ENCODE measurements at places on chromosomes 16 and 17.

GRCh38 chr17:19579867-19580565 lies 46.4 kb downstream of the SLC47A1 start:
- no peak for DNase-seq

DNA sequence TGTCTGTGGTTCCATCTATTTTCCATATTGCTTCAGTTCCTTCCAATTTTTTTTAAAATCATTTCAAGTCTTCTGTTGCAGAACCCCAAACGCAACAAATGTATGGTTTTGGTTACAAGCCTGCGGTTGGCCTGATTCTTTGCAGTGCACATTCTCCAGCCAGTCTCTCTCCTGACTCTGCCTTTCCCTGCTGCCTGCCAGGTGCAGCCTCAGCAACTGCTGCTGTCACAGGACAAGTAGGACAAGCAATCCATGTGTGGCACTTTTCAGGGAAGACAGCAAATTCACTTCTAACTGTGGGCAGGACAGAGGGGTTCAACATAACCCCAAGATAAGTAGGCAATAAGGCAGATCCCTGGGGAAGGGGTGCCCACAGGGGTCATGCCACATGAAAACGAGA lies 24.2 kb downstream of the EMP2 start:
- no peak for DNase-seq

GRCh38 chr17:68700421-68700820 lies 99.3 kb upstream of the FAM20A start:
- no peak for DNase-seq

- DNase-seq: no peak
These were observed 794 bp downstream of the TMEM235 start for GRCh38 chr17:78231991-78232858.

- DNase-seq: no peak
These were observed 11.5 kb downstream of the DEXI start for GRCh38 chr16:10930755-10931093.

- no peak for DNase-seq
These were observed 158.1 kb downstream of the CHD9 start for GRCh38 chr16:53212893-53213223.

DNA sequence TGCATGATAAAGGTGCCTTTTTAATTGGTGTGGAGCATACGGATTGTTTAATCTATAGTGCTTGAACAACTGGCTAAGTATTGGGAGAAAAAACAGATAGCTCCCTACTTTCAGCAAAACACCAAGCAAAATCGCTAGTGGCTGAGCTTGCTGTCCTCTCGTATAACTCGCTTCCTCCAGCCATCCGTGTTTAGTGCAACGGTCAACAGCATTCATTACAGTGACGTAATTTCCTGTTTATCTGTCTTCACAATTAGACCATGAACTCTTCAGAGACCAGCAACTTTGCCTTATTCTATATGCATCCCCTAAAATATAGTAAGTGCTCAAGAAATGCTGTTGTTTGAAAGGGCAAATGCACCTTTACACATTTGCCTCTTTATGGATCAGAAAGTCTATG lies 511.9 kb downstream of the HAPSTR1 start:
- no peak for DNase-seq

- DNase-seq: no peak
These were observed 6.2 kb upstream of the CD300LG start for GRCh38 chr17:43840814-43841213.

GRCh38 chr16:67269766-67270165 lies 9.6 kb upstream of the PLEKHG4 start:
- DNase-seq: no peak

GRCh38 chr16:72989579-72990551 lies 58.1 kb downstream of the ZFHX3 start:
- no peak for DNase-seq

- DNase-seq: no peak
These were observed 15.3 kb upstream of the TRIM37 start for GRCh38 chr17:59121901-59122480.

GRCh38 chr17:40491486-40491885 lies 9.9 kb downstream of the TNS4 start:
- DNase-seq: no peak

GRCh38 chr17:37708008-37708615 lies 36.7 kb downstream of the HNF1B start:
- no peak for DNase-seq

DNA sequence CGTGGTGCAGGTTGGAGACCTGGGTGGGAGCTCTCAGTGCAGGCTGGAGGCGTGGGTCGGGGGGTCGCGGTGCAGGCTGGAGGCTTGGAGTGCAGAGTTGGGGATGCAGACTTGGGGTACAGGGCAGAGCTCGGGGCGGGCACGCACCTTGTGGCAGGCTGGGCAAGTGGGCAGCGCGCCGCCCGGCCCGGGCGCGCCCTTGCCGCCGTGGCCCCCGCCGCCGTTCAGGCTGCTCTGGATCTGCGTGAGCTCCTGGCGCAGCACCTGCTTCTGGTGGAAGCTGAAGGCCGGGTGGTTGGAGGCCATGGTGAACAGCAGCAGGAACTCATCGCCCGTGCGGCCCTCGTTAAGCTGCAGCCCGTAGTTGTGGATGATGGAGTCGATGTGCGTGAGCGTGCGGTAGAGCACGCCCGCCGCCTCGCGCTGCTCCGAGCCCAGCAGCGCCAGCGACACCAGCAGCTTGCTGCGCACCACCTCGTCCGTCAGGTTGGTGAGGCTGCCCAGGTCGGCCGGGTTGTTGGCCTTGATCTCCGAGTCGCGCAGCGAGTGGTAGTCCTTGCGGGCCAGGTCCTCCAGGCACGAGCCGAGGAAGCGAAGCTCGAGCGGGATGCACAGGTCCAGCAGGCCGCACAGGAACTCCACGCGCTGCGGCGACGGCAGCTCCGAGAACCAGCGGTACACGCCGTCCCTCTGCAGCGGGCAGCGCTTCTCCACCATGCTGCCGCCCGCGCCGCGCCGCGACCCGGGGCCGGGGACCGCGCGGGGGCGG lies 1.1 kb downstream of the ZCCHC14 start:
- DNase-seq: no peak

GRCh38 chr17:64984851-64985521 lies 65.7 kb upstream of the LRRC37A3 start:
- no peak for DNase-seq

- DNase-seq: no peak
These were observed 115.6 kb downstream of the CCDC182 start for GRCh38 chr17:57629470-57629869.

DNA sequence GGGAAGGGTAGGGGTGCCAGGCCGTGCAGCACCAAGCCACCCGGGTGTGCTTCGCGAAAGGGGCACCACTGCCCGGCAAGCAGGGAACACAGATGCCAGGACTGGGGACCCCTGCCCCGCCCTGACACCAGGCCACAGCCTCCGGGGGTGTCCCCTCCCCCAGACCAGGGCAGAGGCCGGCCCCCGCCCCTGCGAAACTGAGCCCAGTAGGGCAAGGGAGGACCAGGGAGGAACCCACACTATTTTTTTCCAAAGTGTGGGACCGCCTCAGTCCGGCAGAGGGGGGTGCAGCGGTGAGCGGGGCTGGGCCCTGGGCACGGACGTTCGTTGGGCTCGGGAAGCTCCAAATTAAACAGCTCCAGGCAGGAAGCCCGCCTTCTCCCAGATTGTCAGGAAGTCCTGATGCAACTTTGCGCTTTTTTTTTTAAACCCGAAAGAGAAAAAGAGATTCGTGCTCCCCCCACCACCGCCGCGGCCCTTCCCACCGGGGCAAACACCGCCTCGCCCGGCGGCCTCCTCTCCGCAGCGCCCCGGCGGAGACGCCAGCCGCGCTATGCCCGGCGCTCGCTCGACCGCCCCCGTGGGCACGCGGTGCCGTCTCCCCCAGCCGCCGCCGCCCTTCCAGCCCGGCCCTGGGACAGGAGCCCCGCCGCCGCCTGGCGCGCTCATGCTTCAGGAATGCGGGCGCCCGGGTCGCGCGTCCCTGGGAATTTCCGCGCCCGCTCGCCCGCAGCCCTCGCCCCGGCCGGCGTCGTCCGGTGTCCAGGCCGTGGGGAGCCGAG lies 755 bp downstream of the PIEZO1 start:
- DNase-seq: no peak
